Psoas muscle (tissue), 8 donors: ENCODE measurements at places on chromosomes 2 and 18. TPM values are rescaled to one million over a fixed set of nuclear protein-coding genes. Genes with fewer than 3 reads are reported as not detected.

Gene SERPINB3
- polyA plus RNA-seq: 0.06 TPM

- DNase-seq: no peak
Observed at GRCh38 chr2:42562474-42563144, 5.8 kb upstream of the MTA3 start.

DNA sequence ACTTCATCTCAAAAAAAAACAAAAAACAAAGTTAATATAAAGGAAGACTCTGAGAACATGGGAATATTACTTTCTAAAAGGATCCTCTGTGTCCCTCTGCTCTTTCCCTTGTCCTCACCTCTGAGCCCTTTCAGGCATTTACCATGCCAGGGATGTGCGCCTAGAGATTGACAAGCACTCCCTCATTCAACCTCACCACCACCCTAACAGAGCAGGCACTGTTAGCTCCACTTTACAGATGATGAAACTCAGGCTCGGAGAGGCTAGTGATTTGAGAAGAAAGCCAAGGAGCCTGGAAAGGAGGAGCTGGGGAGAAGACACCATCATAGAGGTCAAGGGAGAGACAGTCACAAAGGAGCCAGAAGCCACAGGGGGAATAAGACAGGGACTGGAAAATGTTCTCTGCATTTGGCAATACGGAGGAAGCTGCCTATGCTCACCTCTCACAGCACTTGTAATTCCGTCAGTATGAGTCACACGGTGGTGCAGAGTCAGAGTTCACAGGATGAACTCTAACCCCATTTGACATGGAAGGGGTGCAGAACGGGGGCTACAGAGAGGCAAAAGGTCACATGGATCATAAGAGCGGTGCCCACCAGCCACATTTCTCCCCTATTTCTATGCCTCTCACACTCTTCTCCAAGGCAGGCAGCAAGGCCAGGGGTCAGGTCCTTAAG, 101.8 kb upstream of the NFU1 start:
- no peak for DNase-seq

DNA sequence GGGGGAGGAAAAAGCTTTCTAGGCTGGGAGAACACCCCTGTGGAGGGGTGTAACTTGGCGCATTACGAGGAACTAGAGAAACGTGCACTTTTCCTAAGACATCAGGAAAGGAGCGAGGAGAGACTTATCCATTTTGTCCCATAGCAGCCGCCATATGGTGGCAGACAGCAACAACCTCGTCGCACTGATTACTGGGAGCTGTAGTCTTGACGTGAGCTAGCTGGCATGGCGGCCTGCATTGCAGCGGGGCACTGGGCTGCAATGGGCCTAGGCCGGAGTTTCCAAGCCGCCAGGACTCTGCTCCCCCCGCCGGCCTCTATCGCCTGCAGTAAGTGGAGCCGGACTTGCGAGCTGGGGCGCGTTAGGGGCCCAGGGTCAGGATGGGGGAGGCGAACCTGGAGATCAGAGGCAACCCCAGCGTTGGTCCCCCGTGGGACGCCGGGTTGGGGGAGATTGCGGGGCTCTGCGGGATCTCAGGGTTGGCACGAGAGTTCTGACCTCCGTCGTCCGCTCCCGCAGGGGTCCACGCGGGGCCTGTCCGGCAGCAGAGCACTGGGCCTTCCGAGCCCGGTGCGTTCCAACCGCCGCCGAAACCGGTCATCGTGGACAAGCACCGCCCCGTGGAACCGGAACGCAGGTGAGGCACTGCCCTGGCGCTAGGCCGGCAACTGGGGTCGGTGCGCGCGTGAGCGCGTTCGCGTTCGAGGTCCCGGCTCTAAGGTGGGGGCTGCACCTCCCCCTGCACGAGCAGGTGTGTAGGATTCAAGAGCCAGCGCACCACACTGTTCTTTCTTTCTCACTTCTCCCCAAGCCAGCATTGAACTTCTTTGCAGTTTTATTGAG, at the start of gene MRPL19:
Gene MRPL19 (plus strand): TSS at position 201 of the 843 bp plus-strand sequence. CDS start 25 bp downstream, at position 226.
- DNase-seq: peak; percentile 81

DNA sequence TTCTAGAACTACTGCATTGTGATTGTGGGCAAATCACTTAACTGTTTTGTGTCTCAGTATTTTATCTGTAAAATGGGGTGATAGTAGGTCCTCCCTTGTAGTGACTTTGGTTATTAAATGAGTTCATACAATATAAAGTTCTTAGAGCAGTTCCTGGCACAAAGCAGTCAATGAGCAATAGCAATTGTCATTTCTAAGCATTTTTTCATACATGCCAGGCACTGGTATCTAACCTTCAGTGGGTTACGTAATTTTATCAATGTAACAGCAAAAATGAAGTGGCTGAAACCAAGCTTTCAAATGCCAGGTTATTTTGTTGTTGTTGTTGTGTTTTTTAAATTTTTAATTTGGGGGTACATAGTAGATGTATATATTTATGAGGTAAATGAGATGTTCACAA, 401.9 kb downstream of the MEIS1 start:
- no peak for DNase-seq
